Foreskin keratinocyte (primary cell): ENCODE measurements at places on chromosomes 4 and X. TPM values are rescaled to one million over a fixed set of nuclear protein-coding genes. Genes with fewer than 3 reads are reported as not detected.

The JADE3 gene
- 8.2 and 8.6 TPM in 2 replicates for total RNA-seq

The GPR34 gene
- total RNA-seq, result not detected in 2 replicates

The WAS gene
- total RNA-seq, result 0.10 and 0.21 TPM in 2 replicates

The TDO2 gene
- total RNA-seq, result not detected in 2 replicates

The CFAP47 gene
- not detected in 2 replicates for total RNA-seq

The SMIM31 gene
- total RNA-seq, result not detected in 2 replicates

The PPARGC1A gene
- not detected in 2 replicates for total RNA-seq

The NPFFR2 gene
- total RNA-seq, result not detected in 2 replicates

The ADH1B gene
- total RNA-seq, result not detected in 2 replicates

The LPAR4 gene
- total RNA-seq, result not detected in 2 replicates

The PLXNA3 gene
- total RNA-seq, result 14.4 and 16.0 TPM in 2 replicates

The NLGN4X gene
- 0.04 and 0.27 TPM in 2 replicates for total RNA-seq

The ABLIM2 gene
- total RNA-seq, result 0.39 and 0.85 TPM in 2 replicates

The PABPC5 gene
- not detected in 2 replicates for total RNA-seq

The SSX3 gene
- total RNA-seq, result not detected in 2 replicates

The DMP1 gene
- total RNA-seq, result not detected in 2 replicates

The MAGEH1 gene
- total RNA-seq, result 7.7 and 9.8 TPM in 2 replicates

The C4orf51 gene
- not detected in 2 replicates for total RNA-seq

The FGFBP2 gene
- total RNA-seq, result not detected in 2 replicates

The MAGED2 gene
- total RNA-seq, result 88.6 and 119 TPM in 2 replicates

The RHOXF1 gene
- total RNA-seq, result not detected in 2 replicates

The GPR143 gene
- 1.2 and 1.3 TPM in 2 replicates for total RNA-seq

The SRPX2 gene
- total RNA-seq, result 0.31 and 0.49 TPM in 2 replicates

The NAT8L gene
- not detected in 2 replicates for total RNA-seq

The CXCL1 gene
- total RNA-seq, result 27.5 and 36.3 TPM in 2 replicates
